ENCODE measurements at places on chromosomes 5 and 9. TPM values are rescaled to one million over a fixed set of nuclear protein-coding genes. Genes with fewer than 3 reads are reported as not detected.

Gene CEP72
- 19.9 TPM for polyA plus RNA-seq

Gene PIP5K1B
- polyA plus RNA-seq = 4.9 TPM

DNA sequence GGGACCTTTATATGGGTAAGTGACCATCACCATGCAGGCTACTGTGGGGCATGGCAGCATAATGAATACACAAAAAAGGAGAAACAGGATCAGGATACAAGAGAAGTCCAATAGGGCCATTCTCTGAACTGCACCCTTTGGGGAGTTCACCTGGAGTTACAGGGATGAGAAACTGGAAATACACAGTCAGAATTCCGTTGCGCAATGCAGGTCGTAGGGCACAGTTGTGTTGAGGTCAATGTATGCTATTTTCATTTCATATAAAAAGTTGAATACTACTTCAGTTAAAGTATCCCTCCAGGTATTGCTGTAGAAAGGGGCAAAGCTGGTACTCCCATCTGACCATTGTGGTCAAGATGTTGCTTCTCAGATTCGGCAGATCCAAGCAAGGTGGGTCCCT lies 471.4 kb downstream of the DMRT2 start:
- no peak for DNase-seq

DNA sequence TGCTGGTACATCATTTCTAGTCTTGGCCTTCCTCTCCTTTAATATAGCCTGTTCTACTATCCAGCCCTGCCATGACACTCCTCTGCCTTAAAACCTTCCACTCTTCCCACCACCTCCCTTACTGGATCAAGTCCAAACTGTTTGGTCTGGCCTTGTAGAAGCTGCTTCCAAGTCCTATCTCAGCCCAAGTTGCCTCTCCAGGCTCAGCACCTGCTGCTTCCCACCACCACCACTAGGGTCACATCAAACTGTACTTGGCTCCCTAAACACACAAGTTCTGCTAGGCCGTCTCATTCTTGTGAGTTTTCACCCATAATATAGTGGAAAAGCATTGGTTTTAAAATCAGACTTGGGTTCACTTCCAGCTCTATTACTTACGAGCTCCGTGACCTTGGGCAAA lies 1.4 kb downstream of the NDUFA8 start:
- DNase-seq = peak; percentile 70

Measured in K562 (cell line).